ENCODE measurements at places on chromosomes 7 and 10.

DNA sequence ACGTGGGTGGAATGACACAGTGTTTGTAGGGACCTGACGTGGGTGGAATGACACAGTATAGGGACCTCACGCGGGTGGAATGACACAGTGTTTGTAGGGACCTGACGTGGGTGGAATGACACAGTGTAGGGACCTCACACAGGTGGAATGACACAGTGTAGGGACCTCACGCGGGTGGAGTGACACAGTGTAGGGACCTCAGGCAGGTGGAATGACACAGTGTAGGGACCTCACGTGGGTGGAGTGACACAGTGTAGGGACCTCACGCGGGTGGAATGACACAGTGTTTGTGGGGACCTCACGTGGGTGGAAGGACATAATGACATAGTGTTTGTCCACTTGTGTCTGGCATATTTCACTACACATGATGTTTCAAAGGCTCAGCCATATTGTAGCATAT lies 19.3 kb downstream of the PPP2R2D start:
- no peak for DNase-seq

GRCh38 chr10:60646966-60647796 lies 131.1 kb upstream of the CDK1 start:
- DNase-seq, result peak; percentile 85

GRCh38 chr7:142139597-142140400 lies 28.3 kb downstream of the MGAM2 start:
- no peak for DNase-seq

GRCh38 chr10:60801522-60801921 lies 23.2 kb downstream of the CDK1 start:
- peak; percentile 58 for DNase-seq

- DNase-seq, result no peak
Observed at GRCh38 chr7:139692723-139693122, 85.1 kb downstream of the HIPK2 start.

GRCh38 chr10:127046975-127047877 lies 142.0 kb downstream of the DOCK1 start:
- DNase-seq, result peak; percentile 23

- no peak for DNase-seq
Observed at GRCh38 chr10:120803972-120804371, 47.2 kb upstream of the WDR11 start.

DNA sequence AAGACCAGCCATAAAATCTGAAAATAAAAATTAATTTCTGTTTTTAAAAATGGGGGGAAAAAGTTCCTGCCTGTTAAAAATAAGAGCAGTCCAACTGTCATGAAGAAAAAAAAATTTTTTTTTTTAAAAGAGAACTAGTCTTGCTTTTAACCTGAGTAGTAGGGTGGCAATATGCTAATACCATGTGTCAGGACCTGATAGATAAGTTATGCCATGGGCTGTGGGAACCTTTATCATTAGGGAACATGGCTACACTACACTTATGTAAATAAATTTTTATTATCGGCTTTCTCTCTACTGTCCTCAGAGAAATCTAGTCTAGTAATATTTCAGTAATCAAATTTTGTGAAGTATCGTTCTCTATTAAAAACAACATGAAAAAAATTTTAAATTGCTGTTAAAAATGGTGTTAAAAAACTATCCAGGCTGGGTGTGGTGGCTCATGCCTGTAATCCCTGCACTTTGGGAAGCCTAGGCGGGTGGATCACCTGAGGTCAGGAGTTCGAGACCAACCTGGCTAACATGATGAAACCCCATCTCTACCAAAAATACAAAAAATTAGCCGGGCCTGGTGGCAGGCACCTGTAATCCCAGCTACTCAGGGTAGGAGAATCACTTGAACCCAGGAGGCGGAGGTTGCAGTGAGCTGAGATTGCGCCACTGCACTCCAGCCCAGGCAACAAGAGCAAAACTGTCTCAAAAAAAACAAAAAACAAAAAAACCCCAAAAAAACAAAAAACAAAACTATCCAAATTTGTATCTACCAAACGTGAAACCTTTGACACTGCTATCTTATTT lies 20.7 kb downstream of the NT5C3A start:
- DNase-seq, result no peak

- DNase-seq, result no peak
Observed at GRCh38 chr10:93075369-93076221, 1.9 kb downstream of the CYP26A1 start.

DNA sequence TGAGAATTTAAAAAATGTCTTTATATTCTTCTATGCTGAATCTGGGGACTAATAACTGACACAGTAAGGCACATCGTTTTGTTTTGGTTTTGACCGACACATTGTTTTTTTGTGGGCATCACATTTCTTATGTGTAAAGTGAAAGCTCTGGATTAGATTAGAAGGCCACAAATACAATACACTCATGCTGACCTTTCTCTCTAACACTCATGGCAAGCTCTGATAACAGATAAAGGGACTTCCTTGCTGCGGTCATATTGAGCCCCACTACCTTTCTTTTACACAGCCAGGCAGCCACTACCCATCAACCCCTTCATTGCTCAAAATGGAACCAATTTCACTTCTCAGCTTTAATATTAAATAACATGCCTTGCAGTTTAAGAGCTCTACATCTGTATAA lies 26.0 kb downstream of the PPP1R3A start:
- no peak for DNase-seq

DNA sequence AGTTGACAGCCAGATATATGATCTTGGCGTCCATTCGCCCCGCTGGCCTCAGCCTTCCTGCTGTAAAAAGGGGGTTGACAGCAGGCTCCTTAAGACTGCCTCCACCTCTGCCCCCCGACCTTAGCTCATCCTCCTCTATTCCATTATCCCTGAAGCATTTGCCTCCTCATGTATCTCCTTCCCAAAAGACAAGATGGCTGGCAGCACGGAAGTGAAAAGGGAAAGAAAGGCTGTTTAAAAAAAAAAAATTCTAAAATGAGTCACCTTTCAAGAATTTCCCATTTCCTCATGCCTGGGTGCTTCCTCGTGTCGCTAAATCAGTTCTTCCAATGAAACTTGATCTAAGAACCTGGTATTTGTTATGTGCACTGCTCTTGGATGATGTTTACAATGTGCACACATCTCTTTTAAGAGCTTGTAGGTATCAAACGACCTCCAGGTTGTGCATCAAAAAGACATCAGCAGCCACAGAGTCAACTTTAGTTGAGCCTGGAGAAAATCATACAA lies 1.7 kb downstream of the SCRN1 start:
- DNase-seq, result peak; percentile 93

- no peak for DNase-seq
Observed at GRCh38 chr7:71718563-71718962, 586.6 kb downstream of the GALNT17 start.

- DNase-seq, result peak; percentile 72
Observed at GRCh38 chr10:24944512-24945255, 7.7 kb downstream of the PRTFDC1 start.

DNA sequence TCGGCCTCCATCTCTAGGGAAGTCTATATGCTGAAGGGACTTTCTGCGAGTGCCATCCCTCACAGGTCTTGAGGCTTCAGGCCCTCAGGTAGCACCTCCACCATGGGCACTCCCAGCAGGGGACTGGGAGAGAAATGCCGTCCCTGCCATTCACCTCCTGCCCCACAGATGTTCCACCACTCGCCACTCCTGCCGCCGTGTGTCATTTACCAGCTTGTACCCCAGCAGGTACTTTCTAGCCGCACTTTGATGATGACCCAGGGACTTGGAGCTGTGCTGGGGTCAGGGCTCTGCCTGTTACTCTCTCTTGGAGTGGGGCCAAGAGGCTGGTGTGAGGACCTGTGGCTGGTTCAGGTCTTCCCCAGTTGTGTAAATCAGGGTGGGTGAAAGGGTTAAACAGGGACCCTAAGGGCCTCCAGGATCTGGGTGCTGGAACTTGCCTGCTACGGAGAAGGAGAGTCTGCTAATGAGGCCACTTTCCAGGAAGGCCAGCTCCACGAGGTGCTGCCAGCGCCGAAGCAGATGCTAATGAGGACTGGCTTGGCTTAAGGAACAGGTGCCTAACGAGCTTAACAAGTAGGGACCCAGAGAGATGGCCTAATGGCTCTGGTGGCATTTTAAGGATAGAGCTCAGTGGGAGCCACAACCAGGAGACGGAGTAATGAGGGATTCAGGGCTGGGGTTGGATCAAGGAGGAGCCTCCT lies 32.4 kb downstream of the CRHR2 start:
- no peak for DNase-seq

DNA sequence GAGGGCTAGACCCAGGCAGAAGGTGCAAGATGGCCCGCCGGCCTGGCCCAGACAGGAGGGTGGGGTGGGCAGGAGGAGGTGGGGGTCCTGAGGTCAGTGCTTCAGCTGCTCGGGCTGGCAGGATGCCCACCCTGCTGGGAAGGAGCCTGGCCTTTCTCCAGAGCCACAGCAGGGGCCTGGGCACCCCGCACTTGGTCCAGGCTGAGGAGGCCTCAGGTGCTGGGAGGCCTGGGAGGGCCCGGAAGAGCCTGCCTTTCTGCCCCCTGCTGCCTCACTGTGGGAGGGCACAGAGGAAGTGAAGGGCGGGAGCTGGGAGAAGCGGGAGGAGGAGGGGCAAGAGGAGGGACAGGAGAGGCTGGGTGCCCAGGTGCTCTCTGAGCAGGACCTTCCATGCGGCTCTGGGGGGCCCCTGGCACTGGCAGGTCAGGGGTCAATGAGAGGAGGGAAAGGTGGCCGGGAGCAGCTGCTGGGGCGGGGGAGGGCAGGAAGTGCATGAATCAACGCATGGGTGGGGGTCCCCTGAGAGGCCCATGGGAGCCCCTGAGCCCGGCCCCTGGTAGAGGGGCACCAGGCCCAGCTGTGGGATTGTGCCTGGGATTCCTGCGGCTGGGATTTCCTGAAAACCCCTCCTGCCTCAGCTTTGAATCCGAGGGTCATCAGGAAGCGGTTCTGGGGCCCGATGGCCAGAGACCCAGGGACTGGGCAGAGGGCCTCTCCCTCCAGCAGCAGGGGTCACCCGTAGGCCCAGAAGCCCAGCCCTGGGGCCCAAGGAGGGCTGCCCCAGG lies 49.9 kb downstream of the PWWP2B start:
- peak; percentile 23 for DNase-seq

- no peak for DNase-seq
Observed at GRCh38 chr7:122829962-122830361, 56.3 kb downstream of the CADPS2 start.

DNA sequence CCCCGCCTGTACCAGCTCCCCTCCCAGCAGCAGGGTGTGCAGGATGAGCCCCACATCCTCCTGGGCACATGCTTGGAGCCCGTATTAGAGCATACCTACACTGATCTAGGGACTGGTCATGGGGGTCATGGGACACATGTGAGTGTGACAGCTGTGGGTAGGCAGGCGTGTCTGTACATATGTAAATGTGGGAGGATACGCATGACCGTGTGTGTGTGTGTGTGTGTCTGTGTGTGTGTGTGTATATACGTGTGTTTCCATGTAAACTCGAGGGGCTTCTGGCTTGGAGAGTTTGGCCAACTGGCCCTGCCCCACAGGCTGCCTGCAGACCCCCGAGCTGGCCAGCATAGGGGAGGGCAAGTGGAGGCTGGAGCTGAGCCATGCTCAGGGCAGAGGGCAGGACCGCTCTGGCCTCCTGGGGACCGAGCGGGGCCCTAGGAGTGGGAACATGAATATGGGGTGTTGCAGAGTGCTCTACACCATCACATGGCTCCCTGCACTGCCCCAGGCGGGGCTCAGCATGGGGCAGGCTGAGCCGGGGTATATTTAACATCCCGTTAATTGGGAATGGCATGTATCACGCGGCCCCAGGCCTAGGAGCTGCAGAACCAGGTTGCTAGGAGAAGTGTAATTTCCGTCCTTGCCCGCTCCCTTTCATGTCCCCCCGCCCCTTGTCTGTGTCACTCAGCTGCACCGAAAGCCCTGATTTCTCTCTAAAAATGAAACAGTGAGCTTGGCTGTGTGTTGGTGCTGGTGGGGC lies 152.7 kb upstream of the PCBD1 start:
- DNase-seq, result no peak

GRCh38 chr10:3869036-3869435 lies 84.0 kb upstream of the KLF6 start:
- no peak for DNase-seq

- DNase-seq, result no peak
Observed at GRCh38 chr7:102208826-102209225, 77.8 kb upstream of the SH2B2 start.

GRCh38 chr10:91694170-91694794 lies 61.4 kb upstream of the PPP1R3C start:
- peak; percentile 64 for DNase-seq

- DNase-seq, result no peak
Observed at GRCh38 chr10:104268405-104268712, 625 bp upstream of the GSTO2 start.

GRCh38 chr10:97567891-97568290 lies 4.7 kb upstream of the ANKRD2 start:
- no peak for DNase-seq

- peak; percentile 21 for DNase-seq
Observed at GRCh38 chr10:117334926-117335325, 40.3 kb downstream of the PDZD8 start.

Data from fibroblast of pulmonary artery (primary cell).